ENCODE measurements at places on chromosomes 3 and 15. TPM values are rescaled to one million over a fixed set of nuclear protein-coding genes. Genes with fewer than 3 reads are reported as not detected.

DNA sequence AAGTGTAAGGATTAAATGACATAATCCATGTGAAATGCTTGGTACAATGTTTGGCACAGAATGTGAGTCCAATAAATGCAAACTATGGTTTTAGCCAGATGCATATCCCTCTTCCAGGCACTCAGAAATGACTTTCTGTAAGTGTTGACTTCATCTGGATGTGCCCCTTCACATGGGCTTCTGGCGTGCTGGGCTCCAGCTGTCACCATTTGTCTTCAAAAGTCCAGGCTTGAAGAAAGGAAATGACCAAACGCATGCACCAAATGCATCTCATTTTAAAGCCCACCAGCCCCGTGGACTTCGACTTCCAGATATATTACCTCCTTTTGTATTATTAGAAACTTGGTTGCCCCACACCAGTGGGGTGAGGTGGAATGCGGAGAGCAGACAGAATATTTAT lies 23.7 kb downstream of the CRYGS start:
- no peak for DNase-seq

Gene PLA2G4D
- total RNA-seq, result 0.03 TPM

GRCh38 chr15:35215093-35215492 lies 130.0 kb upstream of the NANOGP8 start:
- no peak for DNase-seq

- DNase-seq, result no peak
Measured at GRCh38 chr3:57309769-57310360, 17.4 kb upstream of the ASB14 start.

DNA sequence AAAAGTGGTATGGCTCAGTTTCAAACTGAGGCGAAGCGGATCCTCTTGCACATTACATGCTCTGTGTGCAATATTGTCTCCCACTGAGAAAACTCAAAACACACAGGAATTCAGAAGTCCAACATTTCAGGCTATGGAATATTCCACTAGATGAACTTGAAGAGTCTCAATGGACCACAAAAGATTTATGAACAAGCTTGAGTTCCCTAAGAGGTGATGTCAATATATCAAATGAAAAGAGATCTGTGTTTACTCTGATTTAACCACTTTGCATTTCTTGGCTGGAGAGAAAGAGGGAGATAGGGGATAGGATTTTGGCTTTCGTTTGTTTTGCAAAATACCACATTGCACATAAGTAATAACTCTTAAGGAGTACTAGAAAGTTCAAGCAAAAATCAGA lies 20.3 kb downstream of the PDZRN3 start:
- no peak for DNase-seq

- no peak for DNase-seq
Measured at GRCh38 chr15:35738370-35738769, 192.4 kb upstream of the DPH6 start.

Data from HT-29 (cell line).